Erythroblast (primary cell): ENCODE measurements at places on chromosomes 7 and 10.
A peak's percentile ranks its signal among the peaks of the same experiment; 100 is the strongest.

- DNase-seq, result no peak
These were observed 141.3 kb downstream of the GRK5 start for GRCh38 chr10:119348516-119349240.

- no peak for DNase-seq
These were observed 20.6 kb downstream of the RBM20 start for GRCh38 chr10:110664483-110665420.

- no peak for DNase-seq
These were observed 1.3 kb downstream of the FAM20C start for GRCh38 chr7:193481-194251.

DNA sequence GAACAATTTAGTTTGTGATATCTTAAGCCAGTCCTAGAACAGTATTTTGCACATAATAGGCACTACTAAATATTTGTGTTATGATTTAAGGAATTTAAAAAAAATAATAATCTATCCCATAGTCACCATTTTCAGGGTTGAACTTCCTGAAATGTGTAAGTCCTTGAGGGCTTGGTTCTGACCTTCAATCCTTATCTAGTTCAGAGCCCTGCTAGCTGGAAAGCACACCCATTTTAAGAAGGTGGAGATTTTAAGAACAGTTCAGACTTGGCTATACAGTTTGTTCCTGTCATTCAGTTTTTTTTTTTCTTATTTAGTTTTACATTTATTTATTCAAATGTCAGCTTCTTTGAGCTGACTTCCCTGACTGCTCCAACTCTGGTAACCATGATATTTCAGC, 183.4 kb upstream of the MAGI2 start:
- DNase-seq, result no peak

- DNase-seq, result no peak
These were observed 509.5 kb downstream of the RPS24 start for GRCh38 chr10:78543031-78543748.

DNA sequence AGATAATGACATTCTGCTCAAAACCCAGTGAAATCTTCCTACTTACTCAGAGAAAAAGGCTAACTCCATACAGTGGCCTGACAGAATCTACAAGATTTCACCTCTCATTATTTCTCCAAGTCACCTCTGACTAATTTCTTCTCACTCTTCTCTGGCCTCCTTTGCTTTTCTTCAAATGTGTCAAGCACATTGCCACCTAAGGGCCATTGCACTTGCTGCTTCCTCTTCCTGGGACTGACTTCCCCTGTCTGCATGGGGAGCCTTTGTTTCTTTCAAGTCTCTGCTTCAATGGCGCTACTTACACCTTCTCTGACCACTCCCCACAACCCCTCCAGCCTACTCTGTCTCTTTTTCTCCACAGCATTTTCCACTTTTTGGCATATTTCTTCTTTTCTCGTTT, 36.0 kb downstream of the PRTFDC1 start:
- no peak for DNase-seq

- DNase-seq, result no peak
These were observed 220.2 kb downstream of the PHF14 start for GRCh38 chr7:11193888-11194287.

DNA sequence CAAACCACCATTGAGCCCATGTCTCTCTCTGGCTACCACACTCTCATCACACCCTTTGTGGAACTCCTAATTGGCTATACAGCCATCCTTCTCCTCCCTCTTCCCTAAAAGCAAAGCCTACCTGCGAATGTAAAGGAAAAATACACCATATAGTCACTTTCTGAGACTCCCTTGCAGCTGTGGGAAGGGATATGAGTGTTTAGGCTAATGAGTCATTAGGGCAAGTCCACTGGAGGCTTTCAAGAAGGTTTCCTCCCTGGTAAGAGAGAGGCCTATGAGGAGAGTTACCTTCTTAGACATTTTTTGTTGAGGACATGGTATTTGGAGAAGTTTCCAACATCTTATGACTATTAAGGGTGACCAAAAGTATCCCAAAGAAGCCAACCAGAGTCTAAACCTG, 4.1 kb upstream of the TMEM243 start:
- no peak for DNase-seq

DNA sequence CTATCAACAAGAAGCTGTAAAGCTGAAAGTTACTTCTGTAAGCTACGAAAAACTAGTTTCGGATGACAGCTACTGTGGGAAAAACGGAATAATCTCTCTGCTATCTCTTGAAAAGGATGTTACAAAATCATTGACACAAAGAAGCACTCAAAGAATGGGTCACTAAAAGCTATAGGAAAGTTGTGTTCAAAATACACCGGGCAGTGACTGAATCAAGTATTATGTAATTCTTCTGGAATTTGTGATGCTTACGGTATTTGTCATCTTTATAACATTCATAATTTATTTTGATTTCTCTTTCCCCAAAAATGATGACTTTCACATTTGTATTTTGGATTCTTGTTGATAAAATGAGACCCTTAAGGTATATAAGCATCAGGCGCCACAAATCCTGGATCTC, 112.1 kb upstream of the KLF6 start:
- no peak for DNase-seq

DNA sequence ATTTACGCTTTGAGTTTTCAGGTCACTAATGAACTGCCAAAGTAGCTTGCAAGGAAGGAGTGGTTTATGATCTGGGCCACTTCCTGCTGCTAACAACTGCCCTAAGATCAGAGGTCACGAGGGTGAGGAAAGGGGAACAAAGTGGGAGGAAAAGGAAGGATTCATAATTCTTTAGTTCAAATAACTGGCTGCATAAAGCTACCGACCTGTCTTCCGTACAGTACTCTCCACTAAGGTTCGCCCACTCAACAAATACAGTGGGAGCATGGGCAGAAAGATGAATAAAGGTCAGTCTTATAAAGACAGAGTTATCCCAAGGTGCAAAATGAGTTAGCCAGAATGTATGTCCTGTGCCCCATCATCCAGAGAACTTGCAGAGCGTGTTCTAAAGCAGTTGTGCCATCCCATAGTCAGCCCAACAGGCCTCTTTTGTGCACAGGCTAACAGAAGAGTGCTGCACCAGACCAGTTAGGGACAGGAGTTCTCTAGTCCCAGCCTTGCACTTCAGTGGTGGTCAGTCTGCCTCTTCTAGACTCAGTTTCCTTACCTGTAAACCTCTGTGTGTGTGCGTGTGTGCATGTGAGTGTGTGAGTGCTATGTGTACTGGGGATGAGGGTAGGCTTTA, 65.9 kb downstream of the CREB3L2 start:
- peak; percentile 30 for DNase-seq

DNA sequence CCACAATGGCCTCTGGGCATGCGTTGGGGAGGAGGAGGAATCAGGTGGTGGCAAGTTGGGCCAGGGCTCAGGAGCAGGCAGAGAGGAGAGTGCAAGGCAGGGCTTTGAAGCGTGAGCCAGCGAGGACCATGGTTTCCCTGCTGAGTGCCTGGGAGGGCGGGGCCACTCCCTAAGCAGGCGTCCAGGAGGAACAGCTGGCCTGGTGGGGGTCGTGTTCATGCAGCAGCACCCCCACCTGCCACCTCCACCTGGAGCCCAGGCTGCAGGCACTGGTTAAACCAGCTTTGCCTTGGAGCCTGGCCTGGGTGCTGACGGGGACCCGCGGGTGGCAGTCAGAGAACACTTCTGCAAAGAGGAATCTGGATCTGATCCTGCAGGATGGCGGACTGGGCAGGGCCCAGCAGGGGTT, 24.2 kb upstream of the AQP1 start:
- DNase-seq, result no peak

GRCh38 chr10:103603382-103603781, 109.9 kb downstream of the NEURL1 start:
- no peak for DNase-seq
